ENCODE measurements at places on chromosomes 3 and 15.

GRCh38 chr3:139456386-139456785, 19.9 kb downstream of the RBP2 start:
- DNase-seq, result no peak

- no peak for DNase-seq
Observed at GRCh38 chr15:73872346-73872745, 1.0 kb upstream of the TBC1D21 start.

DNA sequence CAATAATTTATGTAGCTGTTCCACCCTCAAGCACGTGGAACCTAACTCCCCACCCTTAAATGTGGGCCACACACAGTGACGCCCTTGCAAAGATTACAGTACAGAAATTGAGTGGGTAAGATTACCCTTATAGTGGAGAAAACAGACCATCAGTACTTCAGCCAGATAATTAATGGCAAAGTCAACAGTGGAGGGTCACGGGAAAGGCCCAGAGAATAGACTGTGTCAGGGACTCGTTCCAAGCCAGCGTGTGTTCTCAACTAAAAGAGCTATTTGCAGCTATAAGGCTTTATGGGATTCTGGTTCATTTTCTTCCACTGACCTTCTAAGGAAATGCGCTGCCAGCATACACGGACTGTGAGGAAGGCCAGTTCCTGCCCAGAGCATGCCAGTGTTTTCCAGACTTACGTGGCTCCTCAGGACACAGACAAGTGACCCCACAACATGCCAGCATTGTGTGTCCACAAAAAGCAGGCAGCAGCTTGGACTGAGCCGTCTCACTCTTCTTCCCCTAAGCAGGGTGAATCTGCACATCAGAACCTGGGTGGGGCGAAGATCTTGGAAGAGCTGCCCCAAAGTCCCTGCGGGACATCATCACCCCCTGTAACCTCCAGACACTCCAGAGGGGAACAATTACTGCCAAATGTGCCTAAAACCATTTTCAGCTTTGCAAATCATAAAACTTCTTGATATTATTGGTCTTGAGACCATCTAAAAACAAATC, 428.5 kb downstream of the OCA2 start:
- DNase-seq, result no peak

- DNase-seq, result no peak
Observed at GRCh38 chr15:65896236-65896635, 26.9 kb downstream of the RAB11A start.

DNA sequence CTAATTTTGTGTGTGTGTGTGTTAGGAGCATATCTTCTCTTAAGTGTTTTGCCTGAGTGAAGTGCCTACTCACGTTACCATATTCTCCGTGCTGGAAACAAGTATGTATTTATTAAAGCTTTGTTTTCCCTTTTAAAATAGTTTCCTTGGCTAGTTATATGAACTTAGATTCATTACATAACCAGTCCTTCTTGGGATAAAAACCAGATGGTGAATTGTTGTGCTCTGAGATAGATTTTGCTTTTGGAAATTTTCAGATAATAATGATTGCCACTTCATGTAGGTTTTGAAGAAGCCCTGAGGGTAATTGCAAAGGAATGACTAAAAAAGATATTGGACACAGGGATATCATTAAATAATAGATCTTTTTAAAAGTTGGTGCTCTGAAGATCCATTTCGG, 390.2 kb upstream of the SGO1 start:
- no peak for DNase-seq

- DNase-seq, result no peak
Observed at GRCh38 chr3:131394400-131394799, 12.8 kb downstream of the NUDT16 start.

GRCh38 chr15:89406940-89407607, 72.5 kb upstream of the POLG start:
- DNase-seq, result no peak

DNA sequence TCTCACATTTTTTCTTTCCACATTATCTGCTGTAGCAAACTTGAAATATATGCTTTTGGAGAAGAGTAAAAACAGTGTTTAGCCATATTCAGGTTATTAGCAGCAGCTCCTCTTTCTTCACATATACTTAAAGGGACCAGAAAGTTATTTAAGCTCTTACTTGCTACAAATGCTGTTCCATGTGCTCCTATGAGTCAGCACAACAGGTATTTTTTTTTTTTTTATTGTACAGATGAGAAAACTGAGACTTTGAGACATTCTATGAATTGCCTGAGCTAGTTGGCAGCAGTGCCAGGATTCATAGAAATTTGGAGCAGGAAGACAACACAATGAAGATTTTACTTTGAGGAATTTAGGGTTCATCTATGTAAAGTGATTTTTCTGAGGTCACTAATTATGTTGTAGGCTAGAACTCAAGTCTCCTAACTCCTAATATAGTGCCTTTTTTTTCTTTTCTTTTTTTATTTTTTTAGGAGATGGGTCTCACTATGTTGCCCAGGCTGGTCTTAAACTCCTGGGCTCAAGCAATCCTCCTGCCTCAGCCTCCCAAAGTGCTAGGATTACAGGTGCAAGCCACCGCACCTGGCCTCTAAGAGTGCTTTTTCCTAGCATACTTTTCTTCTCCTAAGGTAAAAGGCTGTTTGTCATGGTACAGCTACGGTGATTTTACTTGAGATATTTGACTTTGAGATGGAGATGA, 23.6 kb downstream of the SETD5 start:
- no peak for DNase-seq

DNA sequence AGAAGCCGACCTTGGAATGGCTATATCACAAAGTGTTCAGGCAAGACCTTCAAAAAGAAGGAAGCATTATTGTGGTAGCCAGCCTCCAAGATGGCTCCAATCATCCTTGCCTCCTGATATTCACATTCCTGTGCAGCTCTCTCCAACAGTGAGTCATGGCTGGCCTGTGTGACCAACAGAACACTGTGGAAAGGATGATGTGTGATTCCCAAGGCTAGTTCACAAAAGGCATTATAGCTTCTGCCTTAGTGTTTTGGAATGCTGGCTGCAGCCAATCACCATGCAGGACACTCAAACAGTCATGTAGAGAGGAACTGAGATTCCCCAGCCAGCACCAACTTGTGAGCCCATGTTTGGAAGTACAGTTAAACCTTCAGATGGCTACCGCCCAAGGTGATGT, 102.6 kb downstream of the EFL1 start:
- DNase-seq, result no peak

DNA sequence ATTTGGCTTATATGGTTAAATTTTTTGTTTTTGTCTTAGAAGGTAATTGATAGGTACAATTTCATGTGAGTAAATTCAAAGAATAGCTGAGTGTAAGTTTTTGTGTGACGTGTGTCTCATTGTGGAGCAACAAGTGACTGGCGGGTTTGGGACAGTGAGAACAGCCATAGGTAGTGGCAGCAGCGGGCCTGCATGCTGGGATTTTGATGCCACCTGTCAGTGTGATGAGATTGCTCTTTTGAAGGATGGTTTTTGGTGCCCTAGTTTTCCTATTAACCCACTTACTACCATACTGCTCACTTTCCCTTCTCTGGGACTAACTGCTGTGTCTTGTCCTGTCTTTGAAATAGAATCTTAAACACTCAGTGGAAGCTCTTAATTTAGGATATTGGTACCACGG, 522.6 kb downstream of the NAALADL2 start:
- no peak for DNase-seq

DNA sequence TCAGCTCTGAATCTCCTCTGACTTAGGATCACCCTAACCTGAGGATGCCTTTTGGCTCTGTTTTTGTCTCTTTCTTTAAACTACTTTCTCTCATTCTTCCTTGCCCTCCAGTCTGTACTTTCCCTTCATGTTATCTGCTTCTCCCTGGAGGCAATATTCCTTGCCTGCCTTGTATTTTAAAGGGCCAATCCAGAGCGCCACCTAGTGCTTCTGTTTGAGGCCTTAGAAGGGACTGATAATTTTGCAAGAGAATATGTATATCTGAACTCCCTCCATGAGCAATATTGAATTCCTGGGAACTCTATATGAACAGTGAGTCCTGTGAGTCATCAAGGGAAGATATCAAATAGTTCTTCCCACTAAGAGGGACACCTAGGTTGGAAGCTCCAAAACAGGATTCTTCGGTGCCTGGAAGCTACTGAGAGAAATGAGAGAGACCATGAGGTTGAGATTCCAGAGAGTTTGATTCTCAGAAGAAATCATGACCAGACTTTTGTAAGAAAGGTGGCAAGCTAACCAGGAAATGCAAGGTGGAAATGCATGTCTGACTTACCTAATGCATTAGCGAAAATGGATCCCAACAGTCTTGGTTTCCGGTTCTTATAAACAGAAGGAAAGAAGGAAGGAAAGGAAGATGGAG, 203.8 kb upstream of the CD96 start:
- no peak for DNase-seq

DNA sequence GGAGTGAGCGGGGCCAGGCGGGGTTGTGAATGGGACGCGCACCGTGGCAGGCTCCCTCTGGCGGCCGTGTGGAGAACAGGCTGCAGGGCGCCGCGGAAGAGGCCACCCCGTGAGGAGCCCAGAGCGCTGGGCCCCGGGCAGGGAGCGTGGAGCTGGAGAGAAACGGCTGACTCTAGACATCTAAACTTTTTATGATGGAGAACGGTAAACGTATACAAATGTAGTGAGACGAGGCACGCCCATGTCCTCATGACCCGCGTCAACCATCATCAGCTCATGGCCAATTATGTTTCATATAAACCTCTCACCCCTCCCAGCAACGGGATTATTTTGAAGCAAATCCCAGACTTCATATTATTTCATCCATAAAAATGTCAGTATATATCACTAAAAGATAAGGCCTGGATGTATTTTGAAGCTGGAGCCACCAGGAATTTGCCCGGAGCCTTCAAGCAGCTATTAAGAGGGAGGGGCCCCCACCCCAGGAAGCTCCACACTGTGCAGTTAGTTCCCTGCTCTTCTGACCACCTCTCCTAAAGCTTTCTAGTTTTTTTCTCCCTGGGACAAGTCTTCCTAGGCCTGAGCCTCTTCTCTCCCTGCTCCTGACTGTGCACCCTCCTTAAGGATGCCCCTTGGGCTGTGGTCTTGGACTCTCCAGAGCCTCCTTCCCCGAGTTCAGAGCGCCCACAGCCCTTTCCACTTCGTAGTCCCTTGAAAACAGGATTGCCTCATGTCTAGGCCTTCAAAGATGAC, 149.5 kb downstream of the SMAD6 start:
- peak; percentile 76 for DNase-seq

DNA sequence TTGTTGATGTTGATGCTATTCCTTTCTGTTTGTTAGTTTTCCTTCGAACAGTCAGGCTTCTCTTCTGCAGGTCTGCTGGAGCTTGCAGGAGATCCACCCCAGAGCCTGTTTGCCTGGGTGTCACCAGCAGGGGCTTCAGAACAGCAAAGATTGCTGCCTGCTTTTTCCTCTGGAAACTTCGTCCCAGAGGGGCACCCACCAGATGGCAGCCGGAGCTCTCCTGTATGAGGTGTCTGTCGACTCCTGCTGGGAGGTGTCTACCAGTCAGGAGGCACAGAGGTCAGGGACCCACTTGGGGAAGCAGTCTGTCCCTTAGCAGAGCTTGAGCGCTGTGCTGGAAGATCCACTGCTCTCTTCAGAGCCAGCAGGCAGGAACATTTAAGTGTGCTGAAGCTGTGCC, 303.2 kb downstream of the ZIC1 start:
- no peak for DNase-seq

GRCh38 chr15:40085266-40085665, 23.4 kb downstream of the BMF start:
- no peak for DNase-seq

- DNase-seq, result no peak
Observed at GRCh38 chr15:29812384-29812694, 9.9 kb downstream of the TJP1 start.

DNA sequence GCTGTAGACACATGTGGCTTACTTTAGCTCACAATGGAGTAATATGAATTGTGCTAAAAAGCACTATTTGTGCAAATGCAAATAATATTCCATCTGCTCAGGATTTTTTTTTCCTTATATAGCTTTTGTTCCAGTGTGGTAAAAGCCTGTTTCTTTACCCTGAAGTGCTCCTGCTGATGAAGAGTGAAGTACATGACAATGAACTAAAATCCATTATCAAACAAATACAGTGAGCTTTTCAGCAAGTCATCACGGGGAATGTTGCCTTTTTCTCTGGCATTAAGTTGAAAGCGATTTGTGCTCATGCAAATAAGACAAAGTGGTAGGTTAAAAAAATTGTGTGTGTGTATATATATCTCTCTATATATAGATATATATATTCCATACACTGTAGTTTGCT, 28.6 kb upstream of the CCDC39 start:
- DNase-seq, result no peak

- DNase-seq, result no peak
Observed at GRCh38 chr3:14685179-14685578, 10.2 kb downstream of the C3orf20 start.

- peak; percentile 49 for DNase-seq
Observed at GRCh38 chr15:89740137-89740536, 10.9 kb downstream of the MESP1 start.

- DNase-seq, result peak; percentile 84
Observed at GRCh38 chr3:122794779-122795673, at the start of gene SLC49A4. Gene SLC49A4, plus strand, starts transcription at chr3:122795069. Its CDS starts 124 bp downstream, at chr3:122795193.

DNA sequence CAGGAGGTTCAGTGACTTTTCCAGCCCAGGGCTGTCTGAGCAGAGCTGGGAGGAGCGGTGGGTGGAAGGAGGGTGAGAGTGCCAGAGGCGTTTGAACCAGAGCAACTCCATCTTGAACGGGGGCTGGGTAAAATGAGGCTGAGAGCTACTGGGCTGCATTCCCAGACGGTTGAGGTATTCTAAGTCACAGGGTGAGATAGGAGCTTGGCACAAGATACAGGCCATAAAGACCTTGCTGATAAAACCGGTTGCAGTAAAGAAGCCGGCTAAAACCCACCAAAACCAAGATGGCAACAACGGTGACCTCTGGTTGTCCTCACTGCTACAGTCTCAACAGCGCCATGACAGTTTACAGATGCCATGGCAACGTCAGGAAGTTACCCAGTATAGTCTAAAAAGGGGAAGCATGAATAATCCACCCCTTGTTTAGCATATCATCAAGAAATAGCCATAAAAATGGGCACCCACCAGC, 60.2 kb downstream of the ABTB1 start:
- no peak for DNase-seq

DNA sequence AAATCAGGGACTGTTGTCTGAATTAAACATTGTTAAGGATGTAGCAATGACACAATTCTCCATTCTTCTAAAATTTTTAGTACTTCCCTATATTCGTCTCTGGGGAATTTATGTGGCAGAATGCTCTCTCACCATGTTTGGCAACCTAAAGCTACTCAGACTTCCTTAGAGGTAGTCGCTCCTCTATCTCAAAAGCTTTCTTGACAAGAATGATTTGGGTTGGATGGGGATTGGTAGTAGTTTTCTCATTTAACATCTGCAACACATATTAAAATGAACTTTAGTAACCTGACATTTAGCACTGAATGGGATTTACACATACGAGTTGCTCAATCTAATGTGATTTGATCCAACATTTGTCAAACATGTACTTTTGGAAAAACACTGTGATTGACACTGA, 233.3 kb downstream of the RBMS3 start:
- no peak for DNase-seq

Data from activated CD4-positive, CD25-positive, alpha-beta regulatory T cell treated with anti-CD3 and anti-CD28 coated beads, Interleukin-2, amount 50 U/mL, for 72 hours (primary cell).